Stimulated activated CD4-positive, alpha-beta T cell treated with anti-CD3 and anti-CD28 coated beads, Interleukin-1b, Interleukin-23, amount 100 ng/mL, for 1 hour (primary cell): ENCODE measurements at places on chromosomes 6 and 20.
A peak's percentile ranks its signal among the peaks of the same experiment; 100 is the strongest.

GRCh38 chr6:110114004-110114403, 65.5 kb downstream of the WASF1 start:
- no peak for DNase-seq

DNA sequence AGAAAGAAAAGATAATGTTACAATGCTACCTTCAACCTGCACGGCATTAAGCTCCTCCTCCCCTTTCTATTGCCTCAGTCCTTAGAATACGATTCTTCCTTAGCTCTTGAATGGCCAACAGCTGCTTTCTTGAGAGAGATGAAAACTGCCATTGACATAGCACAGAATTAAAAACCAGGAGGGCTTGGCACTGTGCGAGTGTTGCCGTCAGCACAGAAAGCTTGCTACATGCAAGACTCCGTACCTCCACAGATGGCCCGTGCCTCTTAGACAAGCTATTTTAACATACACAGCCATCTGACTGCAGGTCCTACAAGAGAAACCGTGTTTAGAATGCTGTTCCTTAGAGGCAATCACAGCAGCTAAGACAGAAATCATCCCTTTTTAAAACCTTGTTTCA, 51.7 kb downstream of the ALDH5A1 start:
- no peak for DNase-seq

GRCh38 chr6:84764332-84765049, at the start of gene TBX18:
TSS of gene TBX18 (minus strand) at chr6:84764598. CDS start at chr6:84764181, 417 bp downstream.
- no peak for DNase-seq

DNA sequence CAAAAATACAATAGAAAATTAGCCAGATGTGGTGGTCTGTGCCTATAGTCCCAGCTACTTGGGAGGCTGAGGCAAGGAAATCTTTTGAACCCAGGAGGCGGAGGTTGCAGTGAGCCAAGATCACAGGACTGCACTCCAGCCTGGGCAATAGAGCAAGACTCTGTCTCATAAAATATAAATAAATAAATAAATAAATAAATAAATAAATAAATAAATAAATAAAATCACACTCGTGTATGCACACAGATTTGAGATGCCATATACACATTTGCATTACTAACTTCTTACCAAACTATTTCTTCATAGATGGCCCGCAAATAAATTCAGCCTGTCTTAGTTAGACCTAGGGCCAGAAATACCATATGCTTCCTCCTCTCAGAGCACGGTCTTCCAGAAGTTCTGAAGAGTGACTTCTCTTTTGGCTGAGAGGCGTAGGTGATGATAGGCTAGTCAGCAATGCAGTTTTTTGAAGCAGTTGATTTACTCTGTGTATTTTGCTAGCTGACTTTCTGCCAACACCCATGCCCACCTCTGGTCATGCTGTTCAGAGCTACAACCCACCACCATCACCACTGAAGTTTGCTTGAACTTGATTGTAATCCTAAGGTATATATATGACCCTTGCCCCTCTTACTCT, 150.1 kb downstream of the SASH1 start:
- DNase-seq = no peak

- DNase-seq = no peak
Measured at GRCh38 chr6:45657226-45657625, 279.5 kb upstream of the SUPT3H start.

DNA sequence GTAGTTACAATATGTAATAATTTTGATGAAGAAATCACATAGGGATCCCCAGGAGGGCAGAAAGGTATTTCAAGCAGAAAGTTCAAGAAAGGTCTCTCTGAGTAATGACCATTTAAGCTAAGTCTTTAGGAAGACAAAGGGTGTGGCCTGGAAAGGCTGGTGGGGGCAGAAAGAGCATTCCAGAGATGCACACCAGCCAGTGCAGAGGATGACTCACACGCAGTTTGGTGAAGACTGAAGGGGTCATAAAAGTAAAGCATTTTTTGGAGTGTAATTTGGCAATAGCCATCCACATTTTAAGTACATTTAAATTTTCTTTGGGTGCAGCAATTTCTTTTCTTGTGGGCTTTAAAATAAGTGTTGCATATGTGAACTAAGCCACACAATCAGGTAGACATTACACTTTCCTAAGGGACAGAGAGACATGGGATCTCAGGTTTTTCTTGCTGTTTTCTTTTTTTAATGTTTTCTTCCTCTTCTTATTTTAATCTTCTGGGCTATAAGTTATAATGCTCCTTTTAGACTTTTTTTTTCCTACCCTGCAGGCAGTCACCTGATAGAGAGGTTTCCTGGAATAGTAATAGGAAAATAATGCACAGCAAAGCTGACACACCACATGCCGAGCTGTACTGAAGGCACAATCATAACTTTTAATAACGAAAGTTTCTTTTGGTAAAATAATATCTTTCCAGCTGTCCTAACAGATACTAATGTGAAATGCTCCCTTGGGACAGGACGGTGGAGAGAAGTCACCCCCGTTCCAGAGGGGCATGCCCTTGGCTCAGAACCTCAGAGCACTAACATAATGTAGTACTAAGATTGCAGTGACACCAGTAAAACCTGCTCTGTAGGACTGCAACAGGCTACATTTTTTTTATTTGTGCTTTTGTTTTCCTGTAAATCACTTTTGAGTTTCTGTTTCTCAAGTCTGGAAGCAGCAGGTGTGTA, 49.6 kb upstream of the PTPRK start:
- no peak for DNase-seq

DNA sequence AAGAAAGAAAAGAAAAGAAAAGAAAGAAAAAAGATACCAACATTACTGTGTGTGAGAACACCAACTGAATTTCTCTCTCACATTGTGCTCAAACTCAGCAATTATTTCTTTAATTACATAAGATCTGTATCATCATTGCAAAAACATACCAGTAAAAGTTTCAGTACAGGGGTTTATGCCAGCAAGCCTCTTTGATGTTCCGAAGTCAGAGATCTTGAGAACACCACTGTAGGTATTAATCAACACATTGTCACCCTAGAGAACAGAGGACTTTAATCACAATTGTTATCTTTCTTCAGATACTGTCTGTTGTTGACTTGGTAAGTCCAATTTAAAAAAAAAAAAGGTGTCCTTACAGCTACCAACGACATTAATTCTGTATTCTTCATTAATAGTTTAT, 60.9 kb upstream of the MAP7 start:
- no peak for DNase-seq

DNA sequence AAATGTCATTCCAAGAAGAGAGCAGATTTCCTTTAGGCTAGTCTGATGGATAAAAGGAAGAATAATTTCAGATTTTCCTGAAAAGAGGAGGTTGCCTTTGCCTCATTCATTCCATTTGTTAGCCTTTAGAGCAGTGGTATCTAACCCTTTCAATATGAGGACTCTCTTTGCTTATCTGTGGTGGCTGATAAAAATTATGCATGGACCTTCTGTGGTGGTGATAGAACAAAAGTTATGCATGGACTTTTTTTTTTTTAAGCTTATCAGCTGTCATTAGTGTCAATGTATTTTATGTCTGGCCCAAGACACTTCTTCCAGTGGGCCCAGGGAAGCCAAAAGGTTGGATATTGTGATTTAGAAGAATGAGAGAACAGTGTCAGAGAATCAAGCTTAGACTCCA, 1.7 kb downstream of the TRIM39 start:
- DNase-seq = no peak

GRCh38 chr20:16491294-16491905, 81.8 kb downstream of the KIF16B start:
- no peak for DNase-seq

DNA sequence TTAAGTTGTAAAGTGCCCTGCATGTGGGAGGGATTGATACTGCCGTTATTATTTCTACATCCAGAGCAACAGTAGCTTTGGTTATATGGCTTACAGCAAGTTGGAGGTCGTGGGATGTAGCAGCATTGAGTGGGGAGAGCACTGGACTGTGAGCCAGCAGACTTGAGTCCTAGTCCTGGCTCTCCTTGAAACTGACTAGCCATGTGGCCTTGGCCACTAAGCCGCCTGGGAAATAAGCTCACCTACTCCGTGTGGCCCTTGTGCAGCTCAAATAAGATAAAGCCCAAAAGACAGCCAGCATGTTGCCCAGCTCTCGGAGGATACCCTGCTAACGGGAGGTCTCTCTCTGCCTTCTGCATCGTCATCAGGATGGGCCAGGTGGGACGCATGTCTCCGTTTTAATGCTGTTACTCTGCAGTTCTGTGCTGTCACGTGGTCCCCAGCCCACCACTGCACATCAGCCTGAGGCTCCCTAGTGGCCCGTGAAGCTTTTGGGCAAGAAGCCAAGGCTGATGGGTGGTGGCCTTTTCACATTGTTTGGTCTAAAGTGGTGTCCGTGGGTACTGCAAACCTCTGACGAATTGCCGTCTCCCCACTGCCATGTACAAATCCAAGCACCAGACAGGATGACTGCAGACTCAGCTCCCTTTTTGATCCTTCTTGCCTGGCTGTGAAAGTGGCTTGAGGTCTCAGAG, 7.9 kb downstream of the EPB41L1 start:
- DNase-seq = no peak

DNA sequence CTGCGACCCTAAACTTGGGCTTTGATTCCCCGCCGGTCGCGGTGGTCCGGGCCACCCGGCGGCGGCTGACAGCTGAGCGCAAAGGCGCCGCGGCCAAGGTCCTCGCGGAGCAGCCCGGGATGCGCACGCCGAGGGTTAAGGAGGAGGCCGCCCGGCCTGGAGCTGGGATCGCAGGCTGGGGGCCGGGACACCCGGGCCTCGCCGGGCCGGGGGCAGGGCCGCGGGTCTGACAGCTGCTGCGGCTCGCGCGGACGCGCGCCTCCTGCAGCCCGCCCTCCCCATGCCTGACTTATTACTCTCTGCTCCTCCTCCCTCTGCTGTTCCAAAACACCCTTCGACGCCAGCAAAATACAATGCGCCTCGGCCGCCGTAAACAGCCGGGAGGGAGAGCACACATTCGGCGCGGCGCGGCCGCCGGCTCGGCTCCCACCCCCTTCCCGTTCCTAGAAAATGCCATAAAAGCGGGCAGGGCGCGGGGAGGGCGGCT, 746 bp downstream of the BACH2 start:
- peak; percentile 34 for DNase-seq
